Activated T-cell treated with anti-CD3 and anti-CD28 coated beads, Interleukin-2, amount 50 U/mL, for 24 hours (primary cell): ENCODE measurements at places on chromosomes 11 and 22.

DNA sequence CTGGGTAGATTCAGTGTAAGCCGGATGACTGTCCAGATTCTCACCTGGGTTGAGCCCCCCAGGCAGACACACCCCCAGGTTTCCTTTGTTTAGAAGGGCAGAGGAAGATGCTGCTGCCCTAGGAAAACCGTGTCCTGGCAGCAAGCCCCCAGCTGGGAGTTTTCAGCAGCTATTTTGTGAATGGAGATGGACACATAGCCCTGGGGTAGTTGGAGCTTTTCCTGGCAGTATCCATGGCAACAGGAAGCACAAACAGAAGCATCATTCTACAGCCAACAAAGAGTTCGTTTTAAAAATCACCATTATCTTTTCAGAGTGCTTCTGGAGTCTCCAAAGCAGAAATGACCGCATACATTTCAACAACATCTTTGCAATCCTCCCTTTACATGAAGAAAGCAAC lies 245.5 kb downstream of the BRD1 start:
- no peak overlapping the region for H3K4me3 ChIP-seq
- no peaks in the 10 kb centered on the region for H3K27me3 ChIP-seq
- peaks cover 2% of the 10 kb centered on the region for H3K4me1 ChIP-seq
- DNase-seq = peak; percentile 15
- no peak overlapping the region for H3K27ac ChIP-seq

DNA sequence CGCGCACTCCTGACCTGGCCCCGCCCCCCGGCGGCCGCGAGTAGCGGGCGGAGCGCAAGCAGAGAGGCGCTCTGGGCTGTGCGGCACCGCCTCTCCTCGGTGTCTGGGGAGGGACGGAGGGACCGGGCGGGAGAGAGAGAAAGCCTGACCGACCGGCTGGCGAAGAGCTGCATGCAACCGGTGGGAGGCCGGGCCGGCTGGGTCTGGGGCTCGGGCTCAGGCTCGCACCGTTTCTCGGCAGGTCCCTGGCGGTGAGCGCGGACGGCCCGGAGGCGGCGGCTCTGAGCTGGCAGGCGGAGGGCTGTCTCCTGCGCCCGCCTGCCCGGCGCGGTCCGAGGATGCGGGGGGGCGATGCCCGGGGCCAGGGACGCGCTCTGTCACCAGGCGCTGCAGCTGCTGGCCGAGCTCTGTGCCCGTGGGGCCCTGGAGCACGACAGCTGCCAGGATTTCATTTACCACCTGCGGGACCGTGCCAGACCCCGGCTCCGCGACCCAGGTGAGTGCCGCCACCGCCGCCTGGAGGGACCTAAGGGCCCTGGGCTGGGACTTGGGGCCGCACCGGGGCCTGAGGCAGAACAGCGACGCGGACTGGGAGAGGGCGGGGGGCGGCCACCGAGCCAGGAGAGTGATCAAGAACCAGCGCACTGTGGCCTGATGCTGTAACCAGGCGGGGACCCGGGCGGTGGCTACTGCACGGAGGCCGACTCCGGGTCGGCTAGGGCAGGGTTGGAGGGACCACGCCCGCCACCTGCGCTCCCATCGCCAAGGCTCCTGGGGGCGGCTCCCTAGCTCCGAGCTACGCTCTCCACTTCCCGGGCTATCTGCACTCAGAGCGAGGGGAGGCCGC lies at the start of gene SYT9:
Gene SYT9 (plus strand): TSS at position 69 of the 847 bp plus-strand sequence. CDS start 283 bp downstream, at position 352.
- peak within 1 kb of the TSS; percentile 52 for H3K4me3 ChIP-seq
- peak; percentile 44 for DNase-seq
- peaks cover 2% of the 10 kb centered on the region for H3K4me1 ChIP-seq
- peaks cover 67% of the 10 kb centered on the region for H3K27me3 ChIP-seq
- H3K27ac ChIP-seq = no peak within 1 kb of the TSS
- no peaks in the 10 kb centered on the region for H3K36me3 ChIP-seq

GRCh38 chr11:67272327-67273259 lies 6.3 kb downstream of the GRK2 start:
- peak overlapping the region; percentile 99 for H3K27ac ChIP-seq
- H3K36me3 ChIP-seq = peaks cover 99% of the 10 kb centered on the region
- H3K4me1 ChIP-seq = peaks cover 98% of the 10 kb centered on the region
- H3K27me3 ChIP-seq = no peaks in the 10 kb centered on the region
- peak; percentile 77 for DNase-seq
- peak overlapping the region; percentile 95 for H3K4me3 ChIP-seq

DNA sequence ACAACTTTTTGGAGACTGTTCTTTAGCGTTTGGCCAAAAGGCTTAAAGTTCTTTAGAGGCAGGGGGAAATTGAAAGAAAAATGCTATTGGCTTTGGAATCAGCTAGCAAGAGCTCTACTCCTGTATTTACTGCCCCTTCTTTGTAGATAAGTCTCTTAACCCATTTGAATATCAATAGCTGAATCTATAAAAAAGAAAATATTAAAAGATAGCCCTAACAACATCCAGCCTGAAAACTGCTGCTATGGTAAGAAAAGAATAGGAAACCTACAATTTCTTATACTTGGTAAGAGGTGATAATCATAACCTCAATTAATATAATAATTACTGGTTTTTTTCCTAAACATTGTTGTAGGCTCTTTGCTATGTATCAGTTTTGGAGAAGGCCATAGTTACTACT lies at the start of gene OR5B12:
Gene OR5B12 (minus strand): TSS at position 101 of the 400 bp plus-strand sequence. CDS start 2,085 bp downstream, outside the sequence.
- H3K4me1 ChIP-seq = no peaks in the 10 kb centered on the region
- no peak within 1 kb of the TSS for H3K27ac ChIP-seq
- H3K27me3 ChIP-seq = peaks cover 17% of the 10 kb centered on the region
- DNase-seq = no peak

GRCh38 chr11:73931039-73931645 lies 19.7 kb upstream of the DNAJB13 start:
- peaks cover 79% of the 10 kb centered on the region for H3K36me3 ChIP-seq
- H3K4me1 ChIP-seq = no peaks in the 10 kb centered on the region
- no peak for DNase-seq
- no peak overlapping the region for H3K27ac ChIP-seq
- H3K27me3 ChIP-seq = no peaks in the 10 kb centered on the region

DNA sequence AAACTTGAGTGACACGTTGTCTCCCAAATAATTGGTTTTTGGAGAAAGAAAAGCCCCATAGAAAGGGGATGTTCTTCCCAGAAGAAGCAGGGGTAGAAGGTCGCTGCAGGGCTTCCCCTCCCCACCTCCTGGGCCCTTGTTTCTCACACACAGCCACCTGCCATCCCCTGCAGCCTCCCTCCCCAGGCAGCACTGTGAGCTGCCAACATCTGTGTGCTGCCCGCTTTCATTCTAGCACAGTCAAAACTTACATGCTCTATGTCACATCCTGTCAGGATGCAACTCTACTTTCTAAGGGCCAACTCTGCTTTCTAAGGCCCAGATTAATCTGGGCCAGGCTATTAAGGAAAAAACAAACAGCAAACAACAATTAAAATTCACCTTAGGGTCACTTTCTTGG lies 309.4 kb upstream of the ZC3H12C start:
- H3K27ac ChIP-seq = no peak overlapping the region
- H3K36me3 ChIP-seq = no peaks in the 10 kb centered on the region
- no peak for DNase-seq
- no peaks in the 10 kb centered on the region for H3K27me3 ChIP-seq
- H3K4me1 ChIP-seq = no peaks in the 10 kb centered on the region
